Left ventricle myocardium superior (tissue), 1 donor: ENCODE measurements at places on chromosomes 7 and 10. TPM values are rescaled to one million over a fixed set of nuclear protein-coding genes. Genes with fewer than 3 reads are reported as not detected.

Gene SFTPA1
- total RNA-seq: 0.17 TPM

Gene PON1
- total RNA-seq: not detected

DNA sequence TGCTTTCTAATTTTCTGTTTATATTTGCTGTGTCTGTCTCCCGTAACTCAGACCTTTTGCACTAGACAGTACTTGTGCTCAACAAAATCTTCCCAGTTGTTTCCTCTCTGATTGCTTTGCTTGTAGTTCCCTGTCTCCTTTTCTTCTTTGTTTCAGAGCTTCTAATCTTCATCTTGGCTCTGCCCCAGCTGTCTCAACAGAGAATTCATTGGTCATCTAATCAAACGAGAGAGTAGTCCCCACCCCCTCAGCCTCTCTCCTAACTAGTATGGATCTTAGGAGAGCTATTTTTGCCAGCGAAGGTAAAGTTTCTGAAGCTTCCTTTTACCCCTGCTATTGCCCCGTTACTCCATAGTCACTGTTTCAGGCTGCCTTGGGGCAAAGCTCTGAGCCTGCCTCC, 32.8 kb downstream of the SLC26A4 start:
- DNase-seq: no peak

Gene CCDC172
- total RNA-seq: not detected

Gene HDAC9
- total RNA-seq: 30.7 TPM

Gene GGCT
- 18.2 TPM for total RNA-seq

- DNase-seq: no peak
Observed at GRCh38 chr7:40608321-40609075, 473.7 kb downstream of the SUGCT start.

- DNase-seq: no peak
Observed at GRCh38 chr10:79176052-79176501, 107.3 kb downstream of the ZMIZ1 start.

DNA sequence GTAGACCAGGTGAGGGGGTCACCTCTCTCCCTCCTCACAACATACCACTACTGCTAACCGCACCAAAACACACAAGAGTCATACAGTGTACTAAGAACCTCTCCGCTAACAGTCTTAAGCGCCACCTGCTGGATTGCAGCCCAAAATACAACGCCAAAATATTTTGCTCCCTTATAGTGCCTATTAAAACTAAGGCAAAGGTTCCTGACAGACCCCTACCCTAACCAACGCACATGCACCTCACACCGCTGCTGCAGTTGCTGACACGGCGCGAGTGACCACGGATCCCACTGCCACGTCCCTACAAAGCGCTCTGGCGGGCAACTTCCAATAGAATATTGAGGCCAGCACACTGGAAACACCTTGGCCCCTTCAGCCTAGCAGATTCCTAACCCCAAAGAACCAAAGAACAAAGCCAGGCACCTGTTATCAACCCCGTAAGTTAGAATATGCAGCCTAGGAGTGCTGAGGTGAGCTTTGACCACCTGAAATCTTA, 563.6 kb upstream of the SEMA3D start:
- no peak for DNase-seq

DNA sequence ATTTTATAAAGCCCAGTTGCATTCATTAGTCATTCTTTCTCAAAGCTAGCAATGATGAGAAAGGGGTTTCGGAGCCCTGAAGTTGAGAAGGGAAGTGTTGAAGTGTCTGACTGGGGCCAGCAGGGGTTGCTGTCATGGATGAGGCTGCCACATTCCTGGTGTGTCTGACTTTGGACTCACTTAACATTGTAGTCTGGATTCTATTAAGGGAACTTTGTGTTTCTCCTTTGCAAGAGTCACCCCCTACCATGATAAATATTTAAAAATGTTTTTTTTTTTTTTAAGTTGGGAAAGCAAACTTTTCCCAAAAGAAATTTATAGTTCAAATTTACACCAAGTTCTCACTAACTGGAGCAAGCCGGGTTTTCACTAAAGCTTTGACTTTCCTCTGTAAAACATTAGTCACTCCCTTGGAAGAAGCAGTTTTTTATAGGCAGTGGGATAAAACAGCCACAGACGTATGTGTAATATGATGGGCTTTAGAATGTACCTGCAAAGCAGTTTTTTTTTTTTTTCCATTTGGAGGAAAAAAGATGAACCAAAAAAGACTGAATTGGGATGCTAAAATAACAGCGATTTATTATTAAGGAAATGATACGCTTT, 243.6 kb downstream of the TWIST1 start:
- no peak for DNase-seq

DNA sequence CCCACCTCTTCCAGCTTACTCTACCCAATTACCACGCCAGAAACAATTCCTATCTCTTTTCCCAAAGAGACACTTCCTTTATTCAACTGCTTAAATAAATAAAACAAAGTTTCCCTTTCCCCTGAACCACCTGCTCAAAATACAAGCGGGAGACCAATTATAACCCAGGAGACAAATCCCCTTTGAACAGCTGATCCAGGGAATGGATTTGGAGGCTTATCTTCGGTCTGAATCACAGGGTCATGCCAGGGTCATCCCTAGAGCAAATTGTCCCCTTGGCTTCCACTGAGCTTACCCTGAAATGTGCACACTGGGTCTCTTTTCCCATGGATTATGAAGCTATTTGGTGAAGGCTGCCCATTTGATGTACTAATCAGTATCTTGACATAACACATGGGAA, 99.9 kb upstream of the JAZF1 start:
- DNase-seq: no peak
